Osteoblast (primary cell): ENCODE measurements at places on chromosomes 16 and 17. TPM values are rescaled to one million over a fixed set of nuclear protein-coding genes. Genes with fewer than 3 reads are reported as not detected.
A peak's percentile ranks its signal among the peaks of the same experiment; 100 is the strongest.

- no peak overlapping the region for H3K4me3 ChIP-seq
- no peak for DNase-seq
- no peaks in the 10 kb centered on the region for H3K4me1 ChIP-seq
- H3K27ac ChIP-seq = no peak overlapping the region
- H3K27me3 ChIP-seq = no peaks in the 10 kb centered on the region
- no peaks in the 10 kb centered on the region for H3K36me3 ChIP-seq
Observed at GRCh38 chr16:46745617-46746016, 2.5 kb downstream of the MYLK3 start.

The KRT33A gene
- not detected in 2 replicates for total RNA-seq

The MSL1 gene
- total RNA-seq = 53.3 and 60.1 TPM in 2 replicates

DNA sequence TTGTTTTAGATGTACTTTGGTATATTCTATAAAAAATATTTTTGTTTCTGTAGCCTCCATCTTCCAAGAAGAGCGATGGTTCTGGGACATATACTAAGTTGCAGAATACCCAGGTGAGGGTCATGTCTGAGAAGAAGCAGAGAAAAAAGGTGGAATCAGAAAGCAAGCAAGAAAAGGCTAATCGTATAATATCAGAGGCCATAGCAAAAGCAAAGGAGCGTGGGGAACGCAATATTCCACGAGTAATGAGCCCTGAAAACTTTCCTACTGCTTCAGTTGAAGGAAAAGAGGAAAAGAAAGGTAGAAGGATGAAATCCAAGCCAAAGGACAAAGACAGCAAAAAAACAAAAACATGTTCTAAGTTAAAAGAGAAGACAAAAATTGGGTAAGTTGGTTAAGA, 154.6 kb downstream of the CHD9 start:
- DNase-seq = no peak
- H3K36me3 ChIP-seq = no peaks in the 10 kb centered on the region
- peak overlapping the region; percentile 75 for H3K4me3 ChIP-seq
- peaks cover 34% of the 10 kb centered on the region for H3K4me1 ChIP-seq
- peak overlapping the region; percentile 91 for H3K27ac ChIP-seq

DNA sequence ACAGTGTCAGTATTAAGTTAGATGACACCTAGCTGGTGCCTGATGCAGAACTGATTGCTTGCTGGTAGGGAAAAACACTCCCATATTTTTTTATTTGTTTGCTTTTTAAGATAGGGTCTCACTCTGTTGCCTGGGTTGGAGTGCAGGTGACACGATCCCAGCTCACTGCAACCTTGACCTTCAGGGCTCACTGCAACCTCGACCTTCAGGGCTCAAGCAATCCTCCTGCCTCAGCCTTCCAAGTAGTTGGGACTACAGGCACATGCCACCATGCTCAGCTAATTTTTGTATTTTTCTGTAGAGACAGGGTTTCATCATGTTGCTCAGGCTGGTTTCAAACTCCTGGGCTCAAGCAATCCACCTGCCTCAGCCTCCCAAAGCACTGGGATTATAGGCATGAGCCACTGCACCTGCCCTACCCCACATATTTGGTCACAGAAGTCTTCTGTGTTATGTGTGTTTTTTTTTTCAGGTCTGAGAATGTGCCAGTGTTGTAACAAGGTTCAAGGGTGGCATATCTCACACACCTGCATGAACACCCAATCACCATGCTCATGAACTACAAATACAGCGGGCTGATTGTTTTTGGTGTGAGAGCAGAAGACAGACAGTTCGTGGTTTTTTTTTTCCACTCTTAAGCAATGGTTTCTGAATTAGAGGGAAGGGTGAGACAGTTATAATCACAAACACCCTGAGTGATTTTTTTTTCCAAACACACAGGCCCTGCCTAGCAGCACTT, 22.8 kb downstream of the SPAG9 start:
- no peak overlapping the region for H3K27ac ChIP-seq
- DNase-seq = no peak
- peaks cover 4% of the 10 kb centered on the region for H3K4me1 ChIP-seq
- peaks cover 2% of the 10 kb centered on the region for H3K36me3 ChIP-seq

GRCh38 chr17:9475101-9475658, 100.4 kb downstream of the STX8 start:
- H3K4me1 ChIP-seq = peaks cover 16% of the 10 kb centered on the region
- no peaks in the 10 kb centered on the region for H3K27me3 ChIP-seq
- no peak for DNase-seq

DNA sequence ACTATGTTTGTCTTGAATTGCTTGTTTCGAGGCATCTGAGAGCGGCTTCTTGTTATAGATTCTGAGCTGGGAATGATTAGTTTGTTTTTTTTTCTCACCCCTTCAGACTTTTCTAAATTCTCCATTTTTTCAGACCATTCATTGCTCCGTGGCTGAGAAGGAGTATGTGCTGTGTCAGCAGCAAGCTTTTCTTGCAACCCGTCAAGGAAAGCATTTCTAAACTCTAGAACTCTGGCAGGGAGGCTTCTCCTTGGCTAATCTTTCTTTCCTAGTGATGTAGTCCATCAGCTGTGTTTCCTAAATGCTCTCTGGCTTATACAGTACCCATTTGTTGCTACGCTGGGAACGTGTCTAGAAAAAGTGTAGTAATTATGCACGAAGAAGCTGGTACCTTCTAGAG, 133.5 kb downstream of the FTO start:
- no peak for DNase-seq
- no peaks in the 10 kb centered on the region for H3K27me3 ChIP-seq
- no peaks in the 10 kb centered on the region for H3K4me1 ChIP-seq
- no peak overlapping the region for H3K27ac ChIP-seq

DNA sequence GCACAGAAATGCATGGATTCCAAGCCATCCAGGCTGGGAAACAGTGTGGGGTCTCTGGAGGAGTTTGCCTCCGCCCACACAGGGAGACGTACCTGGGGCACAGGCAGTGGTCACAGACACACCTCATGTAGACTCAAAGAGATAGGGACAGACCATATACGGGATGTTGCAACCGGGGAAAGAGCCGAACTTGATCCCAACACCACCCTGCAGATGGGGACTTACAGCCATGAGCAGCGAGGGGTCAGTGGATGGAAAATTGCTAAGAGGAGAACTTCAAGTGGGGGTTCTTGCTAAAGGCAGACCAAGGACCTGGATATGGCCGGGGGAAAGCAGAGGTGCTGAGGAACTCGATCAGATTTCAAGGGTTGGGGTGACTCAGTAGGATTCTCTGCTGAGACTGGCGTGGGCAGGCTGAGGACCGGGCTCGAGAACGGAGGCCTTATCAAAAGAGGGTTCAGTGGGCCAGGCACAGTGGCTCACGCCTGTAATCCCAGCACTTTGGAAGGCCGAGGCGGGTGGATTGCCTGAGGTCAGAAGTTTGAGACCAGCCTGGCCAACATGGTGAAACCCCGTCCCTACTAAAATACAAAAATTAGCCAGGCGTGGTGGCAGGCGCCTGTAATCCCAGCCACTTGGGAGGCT, 12.0 kb upstream of the DNAH17 start:
- H3K27ac ChIP-seq = no peak overlapping the region
- peak; percentile 43 for DNase-seq
- H3K36me3 ChIP-seq = no peaks in the 10 kb centered on the region
- H3K4me1 ChIP-seq = peaks cover 14% of the 10 kb centered on the region
- H3K27me3 ChIP-seq = no peaks in the 10 kb centered on the region
- H3K4me3 ChIP-seq = no peak overlapping the region

DNA sequence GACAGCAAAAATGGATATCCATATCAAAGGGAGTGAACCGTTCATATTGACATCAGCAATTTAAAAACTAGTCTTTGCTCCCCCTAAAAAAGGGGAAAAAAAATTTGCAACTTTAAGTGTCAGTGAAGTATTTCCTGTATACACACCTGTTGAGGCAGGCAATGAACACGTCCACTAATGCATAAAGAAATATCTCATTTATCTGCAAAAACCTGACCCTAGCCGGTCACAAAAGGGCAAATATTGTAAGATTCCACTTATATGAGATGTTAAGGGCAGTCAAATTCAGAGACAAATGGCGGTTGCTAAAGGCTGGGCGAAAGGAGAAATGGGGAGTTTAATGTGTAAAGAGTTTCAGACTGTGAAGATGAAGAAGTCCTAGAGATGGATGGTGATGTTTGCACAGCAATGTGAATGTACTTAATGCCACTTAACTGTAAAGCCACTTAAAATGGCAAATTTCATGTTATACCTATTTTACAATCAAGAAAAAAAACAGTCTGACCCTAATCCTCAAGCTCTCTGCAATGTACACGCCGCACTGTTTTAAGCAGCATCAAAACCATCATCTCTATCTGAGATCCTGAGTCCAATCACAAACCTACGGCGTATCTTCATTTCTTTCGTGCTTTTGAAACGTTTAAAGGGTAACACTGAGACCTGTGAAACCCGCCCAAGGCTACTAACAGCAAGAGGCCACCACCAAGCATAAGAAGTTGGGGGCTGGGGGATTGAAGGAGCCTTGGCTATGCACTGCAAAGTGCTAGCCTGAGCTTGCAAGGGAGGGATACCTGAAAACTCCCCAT, 1.1 kb downstream of the PARN start:
- peak overlapping the region; percentile 90 for H3K27ac ChIP-seq
- no peaks in the 10 kb centered on the region for H3K27me3 ChIP-seq
- no peak for DNase-seq
- H3K36me3 ChIP-seq = peaks cover 30% of the 10 kb centered on the region
- peak overlapping the region; percentile 93 for H3K4me3 ChIP-seq

DNA sequence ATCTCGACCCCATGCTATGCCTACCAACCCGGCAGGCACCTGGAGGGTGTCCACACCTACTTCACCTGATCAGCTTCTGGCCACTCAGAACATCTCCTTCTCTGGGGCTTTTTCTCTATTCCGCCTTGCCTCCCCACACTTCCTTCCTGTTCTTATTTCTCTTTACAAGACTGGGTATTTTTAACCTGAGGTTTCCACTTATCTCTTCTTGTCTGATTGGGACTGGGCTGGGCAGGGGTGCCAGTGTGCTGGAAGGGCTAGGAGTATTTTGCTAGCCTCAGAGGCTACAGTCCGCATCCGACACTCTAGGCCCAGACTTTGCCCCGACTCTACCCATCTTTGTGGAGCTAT, 26.2 kb upstream of the ZNF652 start:
- H3K36me3 ChIP-seq = no peaks in the 10 kb centered on the region
- H3K4me3 ChIP-seq = no peak overlapping the region
- H3K27me3 ChIP-seq = no peaks in the 10 kb centered on the region
- no peak overlapping the region for H3K27ac ChIP-seq
- no peak for DNase-seq

DNA sequence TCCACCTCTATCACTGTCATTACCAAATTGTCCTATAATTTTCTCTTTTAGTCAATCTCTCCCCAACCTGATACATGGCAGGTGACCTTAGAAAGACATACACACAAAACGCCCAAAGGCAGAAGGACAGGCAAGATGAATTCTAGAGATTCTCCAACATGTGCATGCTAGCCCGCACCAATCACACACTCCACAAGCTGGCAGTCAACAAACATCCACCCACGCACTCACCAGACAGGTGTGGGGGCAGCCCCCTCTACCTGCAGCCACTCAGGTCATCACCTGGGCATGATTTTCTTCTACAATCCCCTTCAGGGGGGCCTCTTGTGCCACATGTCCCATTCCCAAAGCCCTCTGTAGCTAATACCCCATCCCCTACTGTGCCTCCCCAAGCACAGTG, 9.5 kb downstream of the MPP2 start:
- no peak for DNase-seq
- H3K36me3 ChIP-seq = no peaks in the 10 kb centered on the region
- H3K27ac ChIP-seq = no peak overlapping the region
- peaks cover 3% of the 10 kb centered on the region for H3K27me3 ChIP-seq
- peaks cover 9% of the 10 kb centered on the region for H3K4me1 ChIP-seq

The CCL5 gene
- total RNA-seq = under 0.01 and 0.36 TPM in 2 replicates

- H3K27me3 ChIP-seq = no peaks in the 10 kb centered on the region
- H3K4me3 ChIP-seq = no peak overlapping the region
Observed at GRCh38 chr16:19329932-19330331, 44.4 kb downstream of the CLEC19A start.

- H3K36me3 ChIP-seq = no peaks in the 10 kb centered on the region
- no peak overlapping the region for H3K4me3 ChIP-seq
- DNase-seq = no peak
- H3K4me1 ChIP-seq = peaks cover 9% of the 10 kb centered on the region
- peaks cover 15% of the 10 kb centered on the region for H3K27me3 ChIP-seq
Observed at GRCh38 chr17:50820651-50821050, 14.7 kb upstream of the WFIKKN2 start.
